Breast epithelium (tissue), 4 donors: ENCODE measurements at places on chromosomes 2 and 18. TPM values are rescaled to one million over a fixed set of nuclear protein-coding genes. Genes with fewer than 3 reads are reported as not detected.

DNA sequence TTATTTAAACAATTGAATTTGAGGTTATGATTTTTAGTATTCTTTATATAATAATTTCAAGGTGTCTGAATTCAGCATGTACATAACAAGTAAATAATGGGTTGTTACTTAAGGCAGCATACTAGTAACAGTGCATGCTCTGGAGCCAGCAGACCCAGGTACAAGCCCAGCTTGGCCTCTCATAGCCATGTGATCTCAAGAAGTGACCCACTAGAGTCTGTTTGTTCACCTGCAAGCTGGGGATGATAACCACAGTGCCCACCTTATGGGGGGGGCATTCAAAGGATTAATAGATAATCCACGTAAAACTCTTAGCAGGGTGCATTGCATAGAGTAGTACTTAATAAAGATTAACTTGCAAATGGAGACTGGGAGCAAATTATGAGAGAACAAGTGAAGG is 163.6 kb downstream of the TRABD2A start:
- H3K4me3 ChIP-seq = no peak overlapping the region
- H3K27me3 ChIP-seq = no peaks in the 10 kb centered on the region
- no peak overlapping the region for H3K27ac ChIP-seq
- H3K36me3 ChIP-seq = no peaks in the 10 kb centered on the region
- H3K4me1 ChIP-seq = no peaks in the 10 kb centered on the region
- no peak for DNase-seq

TPO gene
- 5.1 TPM for total RNA-seq

LBH gene
- 153 TPM for total RNA-seq

GBX2 gene
- not detected for total RNA-seq

- H3K36me3 ChIP-seq = no peaks in the 10 kb centered on the region
- H3K4me3 ChIP-seq = no peak overlapping the region
- no peak for DNase-seq
- peak overlapping the region; percentile 56 for H3K27ac ChIP-seq
- no peaks in the 10 kb centered on the region for H3K27me3 ChIP-seq
These were observed 42.5 kb downstream of the TRIB2 start for GRCh38 chr2:12759248-12759647.

DNA sequence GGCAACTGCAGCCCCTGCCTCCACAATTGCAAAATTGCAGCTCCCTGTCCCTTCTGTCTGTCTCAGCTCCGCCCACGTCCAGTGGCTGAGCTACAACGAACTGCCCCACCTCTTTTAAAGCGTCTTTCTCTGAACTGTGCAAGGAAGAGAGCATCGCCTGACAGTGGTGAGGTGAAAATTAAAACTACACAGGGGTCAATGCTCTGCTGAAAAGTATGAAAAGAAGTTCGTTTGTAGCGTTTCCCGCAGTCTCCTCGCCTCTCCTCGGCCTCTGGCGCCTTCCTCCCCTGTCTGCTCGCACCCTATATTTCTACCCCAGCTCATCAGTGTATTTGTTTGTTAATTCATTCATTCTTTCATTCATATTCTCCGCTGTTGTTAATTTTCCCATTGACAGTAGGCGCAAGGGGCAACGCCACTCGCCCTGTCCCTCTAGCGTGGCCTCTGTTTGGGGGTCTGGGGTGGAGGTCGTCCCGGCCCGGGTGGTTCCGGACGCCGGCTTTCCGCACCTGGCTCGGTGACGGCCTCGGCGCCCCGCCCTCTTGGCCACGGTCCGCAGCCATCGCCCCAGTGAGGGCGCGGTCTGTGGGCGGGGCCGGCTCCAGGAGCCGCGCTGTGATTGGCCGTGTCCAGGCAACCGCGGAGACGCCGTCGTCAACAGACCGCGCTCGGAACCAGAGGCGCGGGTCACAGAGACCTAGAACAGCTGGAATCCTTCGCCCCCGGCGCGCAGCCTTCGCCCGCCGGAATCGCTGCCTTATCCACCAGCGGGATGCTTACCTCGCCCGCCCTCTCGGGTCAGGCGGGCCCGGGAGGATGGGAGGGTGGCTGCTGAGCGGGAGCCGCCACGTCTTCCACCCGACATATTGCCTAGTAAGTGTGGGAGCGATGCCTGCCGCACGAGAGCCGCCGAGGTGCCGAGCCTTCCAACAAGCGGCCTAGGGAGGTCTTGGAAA is at the start of gene VWA3B:
Gene VWA3B, plus strand, starts transcription at position 677 of the 956 bp plus-strand sequence. CDS start 5,926 bp downstream, outside the sequence.
- no peaks in the 10 kb centered on the region for H3K4me1 ChIP-seq
- no peaks in the 10 kb centered on the region for H3K27me3 ChIP-seq
- H3K27ac ChIP-seq = peak within 1 kb of the TSS; percentile 62
- H3K4me3 ChIP-seq = peak within 1 kb of the TSS; percentile 49

GRCh38 chr2:43531251-43531650 is 64.6 kb downstream of the THADA start:
- H3K27me3 ChIP-seq = no peaks in the 10 kb centered on the region
- peak overlapping the region; percentile 26 for H3K27ac ChIP-seq
- DNase-seq = no peak
- H3K36me3 ChIP-seq = no peaks in the 10 kb centered on the region
- no peak overlapping the region for H3K4me3 ChIP-seq

DNA sequence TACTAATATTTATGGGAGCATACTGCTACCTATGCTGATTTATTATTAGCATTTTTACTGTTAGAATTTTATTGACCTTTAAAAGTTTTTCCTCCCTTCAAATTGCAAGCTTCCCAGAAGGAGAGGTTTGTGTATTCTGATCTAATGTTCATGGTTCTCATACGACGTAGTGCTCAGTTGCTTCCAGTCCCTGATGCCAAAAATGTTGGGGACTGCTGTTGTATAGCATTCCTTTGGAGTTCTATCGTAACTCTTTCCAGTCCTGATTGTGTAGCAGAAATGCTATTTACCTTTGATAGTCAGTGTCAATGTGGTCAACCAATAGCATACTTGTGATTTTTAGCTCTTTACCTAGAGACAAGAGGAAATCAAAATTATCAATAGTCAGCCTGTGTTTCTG is 69.5 kb upstream of the ZSWIM2 start:
- DNase-seq = no peak
- H3K27me3 ChIP-seq = no peaks in the 10 kb centered on the region
- H3K4me1 ChIP-seq = no peaks in the 10 kb centered on the region
- H3K36me3 ChIP-seq = no peaks in the 10 kb centered on the region

MAL gene
- total RNA-seq = 2.3 TPM

- H3K27me3 ChIP-seq = no peaks in the 10 kb centered on the region
- H3K36me3 ChIP-seq = no peaks in the 10 kb centered on the region
- no peak for DNase-seq
- H3K27ac ChIP-seq = no peak overlapping the region
These were observed 144.3 kb downstream of the MTCL1 start for GRCh38 chr18:8849696-8850095.

GRCh38 chr2:37809525-37809924 is 115.6 kb upstream of the RMDN2 start:
- H3K4me3 ChIP-seq = no peak overlapping the region
- no peak overlapping the region for H3K27ac ChIP-seq
- no peak for DNase-seq
- no peaks in the 10 kb centered on the region for H3K36me3 ChIP-seq
- H3K4me1 ChIP-seq = no peaks in the 10 kb centered on the region

DNA sequence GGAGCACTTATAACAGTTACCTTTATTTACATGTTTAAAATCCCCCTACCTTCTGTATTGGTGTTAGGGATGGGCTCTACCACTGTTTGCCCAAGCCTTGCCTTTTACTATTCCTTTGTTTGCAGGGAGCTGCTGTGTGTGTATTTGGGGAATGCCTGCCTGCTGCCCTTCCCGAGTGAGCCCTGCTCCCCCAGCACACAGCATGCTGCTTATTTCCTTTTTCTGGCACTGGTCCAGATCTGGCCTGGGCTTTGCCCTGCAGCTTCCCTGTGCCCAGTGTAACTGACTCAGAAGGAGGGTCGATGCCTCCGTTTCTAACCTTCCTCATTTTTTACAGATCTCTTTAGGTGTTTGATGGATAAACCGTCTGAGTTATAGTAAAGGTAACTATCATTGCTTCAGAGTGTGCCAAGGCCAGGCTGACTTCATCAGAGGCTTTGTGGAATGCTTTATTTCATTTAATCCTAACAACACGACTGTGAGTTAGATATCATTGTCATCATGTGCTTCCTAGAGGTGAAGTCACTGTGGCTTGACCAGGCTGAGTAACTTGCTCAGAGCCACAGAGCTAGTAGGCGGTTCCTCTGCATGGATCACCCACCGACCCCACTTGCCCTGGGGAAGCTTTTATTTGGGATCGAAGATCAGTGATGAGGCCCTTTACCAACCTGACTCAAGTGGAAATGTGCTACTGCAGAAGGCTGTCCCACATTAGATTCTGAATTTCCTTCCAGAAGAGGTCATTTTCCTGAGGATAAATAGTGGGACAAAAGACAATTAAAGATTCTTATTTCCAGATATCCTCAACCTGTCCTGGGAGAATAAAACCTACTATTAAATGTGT is 238.8 kb downstream of the ZNF407 start:
- no peak overlapping the region for H3K27ac ChIP-seq
- no peaks in the 10 kb centered on the region for H3K27me3 ChIP-seq
- DNase-seq = no peak
- H3K36me3 ChIP-seq = no peaks in the 10 kb centered on the region
